ENCODE measurements at places on chromosomes 6 and 20.

- no peaks in the 10 kb centered on the region for H3K27me3 ChIP-seq
- H3K4me1 ChIP-seq = peaks cover 9% of the 10 kb centered on the region
- H3K27ac ChIP-seq = peak overlapping the region; percentile 63
- H3K36me3 ChIP-seq = no peaks in the 10 kb centered on the region
Observed at GRCh38 chr6:35522660-35523658, 10.3 kb upstream of the TULP1 start.

- H3K27ac ChIP-seq = no peak overlapping the region
- DNase-seq = no peak
- H3K4me1 ChIP-seq = peaks cover 31% of the 10 kb centered on the region
- no peaks in the 10 kb centered on the region for H3K36me3 ChIP-seq
Observed at GRCh38 chr20:62498874-62499273, 23.1 kb upstream of the GATA5 start.

DNA sequence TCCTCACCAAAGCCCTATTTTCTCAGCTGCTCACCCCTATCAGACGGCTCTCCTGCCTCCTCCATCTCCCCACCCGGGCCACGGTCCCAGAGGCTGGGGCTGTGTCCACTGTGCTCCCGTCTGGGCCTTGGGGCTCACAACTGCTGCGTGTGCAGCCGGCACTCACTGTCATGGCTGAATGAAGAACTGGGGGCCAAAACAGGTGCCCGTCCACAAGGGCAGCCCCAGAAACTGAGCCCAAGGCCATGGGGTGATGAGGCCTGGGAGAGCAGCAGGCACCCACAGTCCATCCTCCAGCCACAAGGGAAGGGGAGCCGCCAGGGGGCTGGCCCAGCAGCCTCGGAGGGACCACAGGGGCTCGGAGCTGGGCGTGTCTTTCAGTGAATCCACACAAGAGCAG, 159.5 kb downstream of the DLL1 start:
- no peaks in the 10 kb centered on the region for H3K36me3 ChIP-seq
- no peak overlapping the region for H3K27ac ChIP-seq
- no peaks in the 10 kb centered on the region for H3K4me1 ChIP-seq
- H3K4me3 ChIP-seq = no peak overlapping the region
- no peaks in the 10 kb centered on the region for H3K27me3 ChIP-seq
- no peak for DNase-seq

GRCh38 chr6:75044846-75045245, 161.0 kb downstream of the COL12A1 start:
- H3K27me3 ChIP-seq = no peaks in the 10 kb centered on the region
- no peak for DNase-seq
- H3K4me1 ChIP-seq = no peaks in the 10 kb centered on the region

DNA sequence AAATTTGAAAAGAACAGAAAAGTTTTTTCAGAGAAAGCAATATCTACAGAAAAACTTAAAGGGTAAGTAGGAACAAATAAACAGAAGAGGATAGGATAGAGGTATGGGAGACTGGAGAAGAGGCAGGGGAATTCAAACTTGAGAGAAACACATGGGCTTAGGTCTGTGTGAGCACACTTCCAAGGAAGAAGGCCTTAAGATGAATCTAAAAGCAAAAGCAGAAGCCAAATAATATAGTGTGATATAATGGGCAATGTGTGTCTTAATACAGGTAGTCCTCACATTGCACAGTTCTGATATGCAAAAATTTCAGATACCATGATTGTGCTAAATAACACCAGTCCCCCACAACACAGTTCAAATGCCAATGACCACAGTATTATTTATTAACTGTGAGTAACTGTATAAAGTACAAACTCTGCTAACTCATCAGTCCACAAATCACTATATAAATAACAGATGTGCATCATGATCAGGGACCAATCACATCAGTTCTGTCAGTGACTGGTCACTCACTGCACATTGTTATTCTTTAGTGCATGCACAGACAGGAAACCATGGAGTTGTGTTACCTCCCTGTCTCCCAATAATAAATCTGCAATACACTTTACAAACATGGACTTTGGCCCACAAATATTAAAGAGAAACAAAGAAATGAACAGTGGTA, 18.6 kb downstream of the SNX14 start:
- H3K4me3 ChIP-seq = no peak overlapping the region
- no peaks in the 10 kb centered on the region for H3K27me3 ChIP-seq
- no peak for DNase-seq
- peaks cover 22% of the 10 kb centered on the region for H3K4me1 ChIP-seq
- H3K27ac ChIP-seq = no peak overlapping the region

GRCh38 chr6:159002432-159003155, 2.6 kb upstream of the RSPH3 start:
- H3K4me3 ChIP-seq = no peak overlapping the region
- H3K36me3 ChIP-seq = peaks cover 3% of the 10 kb centered on the region
- H3K27me3 ChIP-seq = no peaks in the 10 kb centered on the region
- no peak for DNase-seq
- no peak overlapping the region for H3K27ac ChIP-seq

GRCh38 chr20:48886811-48887210, 34.7 kb upstream of the ARFGEF2 start:
- H3K36me3 ChIP-seq = no peaks in the 10 kb centered on the region
- DNase-seq = no peak
- no peak overlapping the region for H3K27ac ChIP-seq
- H3K4me1 ChIP-seq = no peaks in the 10 kb centered on the region
- no peaks in the 10 kb centered on the region for H3K27me3 ChIP-seq

- H3K27me3 ChIP-seq = peaks cover 4% of the 10 kb centered on the region
- no peak overlapping the region for H3K27ac ChIP-seq
- no peak overlapping the region for H3K4me3 ChIP-seq
- no peak for DNase-seq
Observed at GRCh38 chr20:61895686-61896057, 170.0 kb downstream of the TAF4 start.

DNA sequence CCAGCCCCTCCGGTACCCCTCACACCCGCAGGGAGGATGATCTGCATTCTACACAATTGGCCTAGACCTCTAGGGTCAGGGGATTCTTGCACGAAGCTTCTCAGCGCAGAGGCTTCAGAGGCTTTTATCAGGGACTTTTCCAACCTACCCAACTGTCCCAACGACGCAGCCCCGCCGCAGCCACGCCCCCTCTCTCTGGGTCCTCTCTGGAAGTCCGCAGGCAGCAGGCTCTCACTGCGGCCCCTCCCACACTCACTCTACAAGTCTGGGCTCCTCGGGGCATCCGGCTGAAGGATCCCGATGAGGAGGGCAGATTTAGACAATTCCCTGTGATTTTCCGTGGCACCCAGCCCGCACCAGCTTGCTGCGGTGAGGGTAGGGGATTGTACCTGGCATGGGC, 227.7 kb upstream of the RNF24 start:
- no peak for DNase-seq
- H3K27ac ChIP-seq = no peak overlapping the region
- no peaks in the 10 kb centered on the region for H3K4me1 ChIP-seq
- H3K4me3 ChIP-seq = no peak overlapping the region

- H3K27me3 ChIP-seq = no peaks in the 10 kb centered on the region
- no peak overlapping the region for H3K4me3 ChIP-seq
- no peak overlapping the region for H3K27ac ChIP-seq
- no peaks in the 10 kb centered on the region for H3K36me3 ChIP-seq
Observed at GRCh38 chr20:50721881-50722281, 9.5 kb upstream of the PARD6B start.

DNA sequence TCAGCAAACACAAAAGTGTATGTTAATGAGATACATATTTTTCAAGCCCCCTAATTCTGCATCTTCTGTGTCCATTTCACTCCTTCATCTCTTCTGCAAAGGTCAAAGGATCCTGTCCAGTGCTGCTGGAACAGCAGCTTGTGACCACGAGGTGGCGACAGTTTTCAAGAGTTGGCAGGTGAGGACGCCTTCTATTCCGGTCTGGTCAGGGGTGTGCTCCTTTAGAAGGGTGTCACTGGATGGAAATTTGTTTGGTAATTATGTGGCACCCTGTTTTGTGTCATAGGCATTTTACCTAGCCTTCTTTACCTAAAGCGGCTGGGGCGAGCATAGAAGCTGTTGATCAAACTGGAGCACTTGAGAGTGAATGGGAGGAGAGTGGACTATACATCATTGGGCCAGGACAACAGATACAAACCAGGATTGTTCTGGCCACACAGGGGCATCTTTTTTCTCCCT, 32.9 kb upstream of the ERVFRD-1 start:
- peaks cover 11% of the 10 kb centered on the region for H3K4me1 ChIP-seq
- no peak overlapping the region for H3K27ac ChIP-seq
- H3K36me3 ChIP-seq = no peaks in the 10 kb centered on the region
- no peaks in the 10 kb centered on the region for H3K27me3 ChIP-seq

- no peaks in the 10 kb centered on the region for H3K36me3 ChIP-seq
- no peak overlapping the region for H3K27ac ChIP-seq
- H3K27me3 ChIP-seq = no peaks in the 10 kb centered on the region
- H3K4me3 ChIP-seq = no peak overlapping the region
- no peaks in the 10 kb centered on the region for H3K4me1 ChIP-seq
- no peak for DNase-seq
Observed at GRCh38 chr6:143262859-143263258, 187.6 kb downstream of the ADAT2 start.

GRCh38 chr6:123091896-123092271, 95.8 kb downstream of the CLVS2 start:
- DNase-seq = no peak
- no peak overlapping the region for H3K27ac ChIP-seq
- H3K4me3 ChIP-seq = no peak overlapping the region
- no peaks in the 10 kb centered on the region for H3K27me3 ChIP-seq

DNA sequence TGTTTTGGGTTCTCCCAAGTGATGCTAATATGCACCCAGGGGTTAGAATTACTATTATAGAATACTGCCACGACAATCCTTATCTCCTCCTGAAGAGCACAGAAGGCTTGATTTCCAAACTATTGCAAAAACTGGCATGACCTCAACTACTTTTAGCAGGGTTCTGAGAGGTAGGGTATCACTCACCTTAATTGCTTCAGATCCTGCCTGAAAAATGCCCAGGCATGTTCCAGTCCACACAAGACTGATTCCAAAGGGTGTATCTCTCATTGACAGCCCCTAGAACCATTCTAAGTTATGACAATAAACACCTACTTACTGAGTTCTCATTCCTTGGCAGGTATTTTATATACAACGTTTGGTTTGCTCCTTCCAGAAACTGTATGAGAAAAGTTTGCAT, 5.0 kb upstream of the DSE start:
- DNase-seq = no peak
- H3K27me3 ChIP-seq = peaks cover 4% of the 10 kb centered on the region
- peaks cover 10% of the 10 kb centered on the region for H3K4me1 ChIP-seq
- H3K27ac ChIP-seq = no peak overlapping the region

DNA sequence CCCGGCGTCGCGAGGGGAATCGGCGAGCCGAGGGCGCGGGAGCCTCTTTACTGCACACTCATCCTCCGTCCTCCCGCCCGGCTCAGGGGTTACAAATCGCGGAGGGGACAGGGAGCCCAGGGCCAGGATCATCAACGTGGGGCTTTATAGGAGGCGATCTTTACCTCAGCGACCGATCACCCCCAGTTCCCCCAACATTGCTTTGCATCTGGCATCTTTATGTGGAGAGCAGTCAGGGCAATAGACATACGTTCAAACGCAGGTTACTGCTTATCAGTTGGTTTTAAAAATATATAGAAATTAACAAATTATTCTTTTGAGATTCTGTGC, 634 bp downstream of the HSF2 start:
- peak; percentile 35 for DNase-seq
- peaks cover 43% of the 10 kb centered on the region for H3K4me1 ChIP-seq
- peak overlapping the region; percentile 96 for H3K27ac ChIP-seq
- H3K27me3 ChIP-seq = no peaks in the 10 kb centered on the region
- peak overlapping the region; percentile 93 for H3K4me3 ChIP-seq
